NK-92 treated with Interleukin-12 subunit alpha and Interleukin-12 subunit beta, amount 100 ng/mL, for 24 hours (cell line): ENCODE measurements at places on chromosomes 2 and 18.

GRCh38 chr18:12911025-12911928, 27.2 kb upstream of the PTPN2 start:
- DNase-seq, result no peak

- no peak for DNase-seq
Observed at GRCh38 chr2:134142341-134142738, 111.5 kb upstream of the MGAT5 start.

- DNase-seq, result no peak
Observed at GRCh38 chr2:7094231-7094741, 177.1 kb downstream of the RNF144A start.

DNA sequence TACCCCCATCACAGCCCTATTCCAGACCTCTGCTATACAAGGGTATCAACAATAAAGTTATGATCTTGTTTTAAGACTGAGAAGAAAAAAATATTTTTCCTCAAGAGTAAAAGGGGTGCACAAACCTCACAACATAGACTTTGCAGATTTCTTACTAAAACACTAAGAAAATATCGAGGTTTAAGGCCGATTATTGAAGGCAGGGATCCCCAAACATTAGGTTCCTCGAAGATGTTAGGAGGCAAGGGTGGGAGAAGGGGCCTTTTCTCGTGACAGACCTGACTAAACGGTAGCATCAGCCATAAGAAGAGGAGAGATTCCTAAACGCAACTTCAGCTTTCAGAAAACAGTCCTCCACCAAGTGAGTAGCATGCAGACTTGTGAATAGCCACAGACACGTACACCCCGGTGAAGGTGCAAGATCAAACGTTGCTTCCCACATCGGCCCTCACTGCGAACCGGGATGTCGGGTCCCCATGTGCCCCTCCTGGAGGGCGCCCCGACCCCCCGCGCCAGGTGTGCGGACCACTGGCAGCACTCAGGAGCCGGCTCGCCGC, 678 bp downstream of the PIAS2 start:
- DNase-seq, result no peak

DNA sequence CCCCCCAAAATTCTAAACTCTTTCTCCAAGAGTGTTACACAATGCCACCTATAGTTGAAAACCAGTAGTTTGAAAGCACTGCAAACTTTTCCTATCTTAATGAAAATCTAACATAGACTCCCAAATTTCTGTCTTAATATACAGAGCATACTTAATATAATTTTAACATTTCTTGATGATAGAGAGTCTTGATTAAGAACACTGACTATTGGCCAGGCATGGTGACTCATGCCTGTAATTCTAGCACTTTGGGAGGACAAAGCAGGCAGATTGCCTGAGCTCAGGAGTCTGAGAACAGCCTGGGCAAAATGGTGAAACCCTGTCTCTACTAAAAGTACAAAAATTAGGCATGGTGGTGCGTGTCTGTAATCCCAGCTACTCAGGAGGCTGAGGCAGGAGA, 34.2 kb downstream of the ASXL2 start:
- no peak for DNase-seq

GRCh38 chr2:20647738-20648137, 3.2 kb downstream of the HS1BP3 start:
- DNase-seq, result no peak

- DNase-seq, result no peak
Observed at GRCh38 chr2:180715044-180715443, 265.4 kb upstream of the UBE2E3 start.

DNA sequence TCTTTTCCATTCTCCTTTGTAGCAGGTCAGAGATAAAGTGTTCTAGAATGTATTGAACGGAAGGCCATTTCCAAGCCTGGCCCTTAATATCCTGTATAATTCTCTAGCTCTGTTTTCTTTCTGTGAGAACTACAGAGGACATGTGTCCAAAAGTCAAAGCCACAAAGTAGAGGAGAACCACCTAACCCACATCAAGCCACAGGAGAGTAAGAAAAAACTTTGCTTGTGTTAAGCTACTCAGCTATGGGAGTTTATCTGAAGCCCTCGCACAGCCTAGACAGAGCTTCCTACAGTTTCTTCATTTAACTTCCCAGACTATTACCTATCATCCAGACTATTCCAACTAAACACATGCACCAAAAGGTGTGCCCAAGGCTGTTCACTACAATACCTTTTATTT, 22.0 kb downstream of the ADAM17 start:
- DNase-seq, result no peak

- DNase-seq, result no peak
Observed at GRCh38 chr2:234339501-234339900, 157.4 kb downstream of the ARL4C start.

GRCh38 chr2:190791347-190791975, 89.2 kb upstream of the GLS start:
- DNase-seq, result peak; percentile 65

DNA sequence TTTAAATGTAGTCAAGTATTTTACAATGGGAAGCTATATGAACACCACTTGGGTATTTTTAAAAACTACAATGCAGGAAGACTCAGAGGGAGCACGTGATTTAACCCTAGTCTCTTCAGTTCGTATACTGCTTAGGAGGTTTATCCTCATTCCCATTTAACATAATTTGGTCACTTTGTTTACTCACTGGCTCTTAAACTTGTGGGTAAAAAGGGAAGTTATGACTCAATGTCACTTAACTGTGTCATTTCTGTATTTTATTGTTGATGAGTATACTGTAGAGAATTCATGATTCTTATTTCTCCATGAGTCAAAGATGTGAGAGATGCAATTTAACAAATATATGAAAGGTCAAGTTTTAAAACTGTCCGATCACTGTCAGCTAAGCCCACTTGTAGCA, 48.2 kb downstream of the SLC66A3 start:
- DNase-seq, result no peak

DNA sequence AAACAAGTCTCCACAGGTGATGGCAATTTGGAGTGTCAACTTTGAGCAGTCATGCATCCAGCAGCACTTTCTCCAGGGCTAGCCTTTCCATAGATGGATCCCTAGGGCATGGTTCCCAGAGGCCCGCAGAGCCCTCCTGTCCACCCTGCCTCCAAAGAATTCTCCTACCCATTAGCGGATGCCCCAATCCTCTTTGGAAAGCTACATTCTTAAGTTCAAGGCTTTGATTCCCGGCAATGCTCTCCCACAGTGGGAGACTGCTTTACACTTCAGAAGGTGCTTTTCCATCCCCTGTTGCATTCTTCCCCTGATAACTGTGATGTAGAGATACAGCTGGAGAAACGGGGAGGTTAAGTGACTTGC, 61.3 kb downstream of the ACAA2 start:
- DNase-seq, result no peak

DNA sequence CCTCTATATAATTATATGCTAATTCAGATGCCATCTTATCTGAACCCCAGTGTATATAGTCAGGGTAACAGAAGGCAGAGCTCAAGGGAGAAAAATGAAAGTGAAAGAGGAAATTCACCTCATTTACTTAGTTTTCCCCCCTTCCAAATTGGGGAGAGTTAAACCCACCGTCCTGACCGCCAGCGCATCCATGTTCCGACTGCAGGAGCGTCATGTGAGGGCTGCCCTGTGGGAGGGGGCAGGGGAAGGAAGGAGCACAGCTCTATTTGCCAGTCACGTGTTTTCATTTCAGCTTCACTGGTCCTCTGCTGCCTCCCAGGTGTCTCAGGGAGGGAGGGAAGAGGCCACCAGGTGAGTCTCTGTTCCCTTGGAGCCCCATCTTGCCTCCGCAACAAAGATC, 13.2 kb downstream of the CNNM4 start:
- no peak for DNase-seq

DNA sequence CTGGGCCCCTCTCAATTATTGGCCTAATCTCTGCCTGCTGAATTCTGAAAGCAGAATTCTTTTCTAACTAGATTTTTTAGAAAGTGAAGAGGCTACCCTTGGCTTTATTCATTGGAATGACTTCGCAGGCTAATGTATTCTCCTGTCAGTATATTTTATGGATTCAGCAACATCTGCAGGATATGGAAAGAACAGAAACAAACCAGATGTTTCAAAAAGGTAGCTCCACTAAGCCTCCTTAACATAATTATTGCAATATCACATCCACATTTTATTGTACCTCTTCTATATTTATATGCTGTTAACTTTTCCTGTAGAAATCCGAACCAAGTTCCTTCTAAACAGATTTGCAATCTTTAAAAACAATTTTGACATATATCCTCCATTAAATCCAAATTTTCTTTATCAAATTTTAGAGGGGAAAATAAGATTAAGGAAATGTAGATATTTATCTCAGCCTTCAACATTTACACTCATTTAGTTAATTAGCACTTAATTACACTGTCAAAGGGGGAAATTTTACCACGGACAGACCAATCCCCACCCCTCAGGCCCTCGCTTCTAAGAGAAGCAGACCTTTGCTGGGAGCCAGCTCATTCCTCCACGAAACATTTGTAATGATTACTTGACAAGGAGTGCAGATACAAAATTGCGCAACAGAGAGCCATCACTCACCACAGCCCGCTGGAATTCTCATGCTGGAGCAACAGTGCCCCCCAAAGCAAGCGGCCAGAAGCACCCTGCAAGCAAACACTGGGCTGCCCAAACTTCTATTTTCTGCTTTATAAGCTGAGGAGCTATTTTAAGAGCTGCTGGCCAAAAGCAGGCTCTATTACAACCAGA, 253.4 kb downstream of the ETAA1 start:
- peak; percentile 17 for DNase-seq

DNA sequence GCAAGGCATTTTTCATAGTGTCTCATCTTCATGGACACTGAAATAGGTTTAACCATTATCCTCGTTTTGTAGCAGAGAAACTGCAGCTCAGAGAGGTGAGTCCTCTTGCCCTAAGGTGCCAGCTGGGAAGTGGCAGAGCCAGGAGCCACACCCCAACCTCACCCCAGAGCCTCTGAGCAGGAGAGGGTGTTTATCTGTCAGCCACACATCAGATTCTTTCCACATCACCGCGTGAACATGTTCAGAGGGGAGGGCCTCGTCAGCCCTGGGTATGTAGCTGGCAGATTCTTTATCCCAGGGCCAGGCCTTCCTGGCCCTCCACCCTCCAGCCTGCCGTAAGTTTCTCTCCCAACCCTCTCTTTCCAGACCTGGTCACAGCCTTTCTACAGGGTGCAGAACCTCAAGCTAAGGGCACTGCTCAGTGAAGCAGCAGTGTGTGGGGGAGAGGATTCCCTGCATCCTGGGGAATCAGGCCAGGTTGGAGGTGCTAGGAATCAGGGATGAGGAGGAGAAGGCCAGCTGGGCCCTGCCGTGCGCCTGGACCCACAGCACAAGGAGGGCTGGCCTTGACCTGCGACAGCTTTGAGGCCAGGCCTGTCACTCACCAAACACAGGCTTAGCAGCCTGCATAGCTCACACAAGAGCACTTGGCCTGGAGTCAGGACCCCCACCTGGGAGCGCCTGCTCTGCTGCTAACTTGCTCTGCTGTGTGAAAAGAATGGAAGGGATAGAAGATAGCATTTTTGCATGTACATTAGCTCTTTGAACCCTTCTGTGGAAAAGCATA, 111.3 kb upstream of the MCFD2 start:
- DNase-seq, result no peak

GRCh38 chr2:12155303-12156051, 409.0 kb downstream of the LPIN1 start:
- no peak for DNase-seq

DNA sequence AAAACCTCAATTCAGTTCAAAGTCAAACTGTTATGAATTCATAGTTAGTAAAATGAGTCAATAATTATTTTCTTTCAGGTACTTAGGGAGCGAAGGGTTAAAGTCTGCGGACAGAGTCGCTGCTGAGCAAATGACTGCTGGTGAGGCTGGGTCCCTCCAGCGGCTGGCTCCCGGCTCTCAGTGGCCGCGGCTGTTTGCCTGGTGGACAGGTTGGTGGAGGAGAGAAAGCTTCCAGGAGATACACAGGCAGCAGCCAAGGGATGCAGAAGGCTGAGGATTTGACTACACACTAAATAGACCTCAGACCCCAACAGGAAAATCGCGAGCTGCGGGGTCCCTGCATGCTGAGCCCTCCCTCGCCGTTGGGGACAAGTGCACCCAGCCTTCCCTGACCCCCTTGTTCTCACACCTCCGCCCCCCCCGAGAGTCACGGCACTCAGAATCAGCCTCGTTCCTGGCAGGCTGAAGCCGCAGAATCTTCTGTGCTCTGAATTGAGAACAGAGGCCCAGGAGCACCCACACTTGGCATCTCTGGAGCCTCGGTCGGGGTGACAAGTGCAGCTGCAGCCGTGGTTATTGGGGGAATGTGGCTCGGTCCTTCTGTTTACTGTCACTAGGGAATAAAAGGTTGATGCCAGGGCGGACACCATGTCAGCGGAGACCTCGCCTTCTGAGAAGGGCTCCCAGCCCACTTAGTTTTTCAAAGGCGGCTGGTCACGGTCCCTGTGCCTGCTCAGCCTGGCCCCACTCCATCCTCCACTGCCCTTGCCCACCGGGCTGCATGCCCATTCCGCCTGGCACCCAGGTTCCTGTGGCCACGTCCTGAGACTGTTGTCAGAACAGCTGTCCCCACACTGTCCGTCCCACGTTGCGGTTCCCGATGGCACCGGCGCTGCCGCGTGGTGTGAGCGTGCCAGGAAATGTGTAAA, 74.0 kb downstream of the SLC66A2 start:
- no peak for DNase-seq

- no peak for DNase-seq
Observed at GRCh38 chr2:46170026-46170425, 127.2 kb upstream of the EPAS1 start.

- no peak for DNase-seq
Observed at GRCh38 chr2:41990688-41991087, 57.1 kb upstream of the PKDCC start.

DNA sequence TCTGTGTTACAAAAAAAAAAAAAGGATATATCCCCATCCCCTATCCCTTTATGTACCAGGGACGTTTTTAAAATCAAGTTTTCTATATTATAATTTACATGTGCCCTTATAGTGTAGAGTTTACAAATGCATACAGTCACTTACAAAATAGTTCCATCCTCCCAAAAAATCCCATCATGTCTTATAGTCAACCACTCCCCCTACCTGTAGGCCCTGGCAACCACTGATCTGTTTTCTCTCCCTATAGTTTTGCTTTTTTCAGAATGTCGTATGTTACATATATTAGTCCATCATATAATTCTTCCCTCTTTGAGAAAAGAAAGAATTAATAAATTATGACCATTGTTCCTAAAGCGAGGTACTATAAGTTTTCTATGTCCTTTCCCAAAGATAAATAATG, 17.8 kb downstream of the CFAP210 start:
- DNase-seq, result no peak

GRCh38 chr2:52970642-52971041, 797.0 kb upstream of the CHAC2 start:
- DNase-seq, result no peak
